ENCODE measurements at places on chromosomes 7 and 10. TPM values are rescaled to one million over a fixed set of nuclear protein-coding genes. Genes with fewer than 3 reads are reported as not detected.

DNA sequence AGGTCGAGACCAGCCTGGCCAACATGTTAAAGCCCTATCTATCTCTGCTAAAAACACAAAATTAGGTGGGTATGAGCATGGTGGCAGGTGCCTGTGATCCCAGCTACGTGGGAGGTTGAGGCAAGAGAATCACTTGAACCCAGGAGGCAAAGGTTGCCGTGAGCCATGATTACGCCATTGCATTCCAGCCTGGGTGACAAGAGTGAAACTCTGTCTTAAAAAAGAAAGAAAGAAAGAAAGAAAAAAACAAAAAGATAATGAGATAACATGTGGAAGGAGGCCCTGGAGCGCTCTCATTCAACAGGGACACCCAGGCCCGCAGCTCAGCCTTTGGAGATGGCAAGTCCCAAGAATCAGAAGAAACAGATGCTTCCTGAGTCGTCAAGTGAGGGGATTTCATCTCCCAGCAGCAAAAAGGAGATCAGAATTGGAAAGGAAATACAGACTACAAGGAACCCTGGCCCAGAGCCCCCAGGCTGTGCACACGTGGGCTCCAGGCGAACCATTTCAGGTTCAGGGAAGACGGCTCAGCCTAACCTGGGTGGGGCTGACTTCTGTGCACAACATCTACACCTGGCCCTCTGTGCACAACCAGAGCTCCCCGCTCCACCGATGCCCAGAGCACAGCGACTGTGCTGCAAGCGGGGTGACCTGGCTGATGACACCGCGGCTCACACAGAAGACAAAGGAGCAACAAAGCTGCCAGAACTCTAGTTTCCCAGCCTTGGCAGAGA is 33.3 kb downstream of the GNA12 start:
- no peaks in the 10 kb centered on the region for H3K36me3 ChIP-seq
- no peak overlapping the region for H3K4me3 ChIP-seq

DNA sequence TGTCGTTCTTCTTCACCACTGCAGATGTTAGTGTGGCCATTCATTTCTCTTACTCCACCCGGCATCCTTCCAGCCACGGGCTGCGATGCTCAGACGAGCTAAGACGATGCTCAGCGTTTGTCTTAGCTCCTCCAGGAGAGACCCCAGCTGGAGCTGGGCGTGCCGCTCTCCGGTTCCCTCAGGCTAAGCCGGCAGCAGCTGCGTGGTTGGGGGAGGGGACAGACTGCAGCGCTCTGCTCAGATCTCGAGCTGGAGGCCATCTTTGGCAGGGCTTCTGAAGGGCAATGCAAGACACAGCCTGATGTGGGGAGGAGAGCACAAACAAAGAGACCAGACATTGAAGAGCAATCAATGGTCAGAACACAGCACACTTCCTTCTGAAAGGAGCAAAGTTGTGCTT is 4.8 kb downstream of the INA start:
- no peak for DNase-seq
- no peak overlapping the region for H3K27ac ChIP-seq
- H3K4me3 ChIP-seq, result no peak overlapping the region
- H3K27me3 ChIP-seq, result peaks cover under 1% of the 10 kb centered on the region

TMEM130 gene
- total RNA-seq, result not detected

GRCh38 chr10:22468570-22469320 is 123.4 kb downstream of the SPAG6 start:
- no peak overlapping the region for H3K27ac ChIP-seq
- H3K36me3 ChIP-seq, result no peaks in the 10 kb centered on the region
- no peaks in the 10 kb centered on the region for H3K4me1 ChIP-seq
- H3K4me3 ChIP-seq, result no peak overlapping the region

- no peaks in the 10 kb centered on the region for H3K27me3 ChIP-seq
- no peak overlapping the region for H3K27ac ChIP-seq
- H3K4me1 ChIP-seq, result peaks cover 39% of the 10 kb centered on the region
- no peak for DNase-seq
- no peak overlapping the region for H3K4me3 ChIP-seq
Measured at GRCh38 chr7:106621393-106622132, 39.4 kb downstream of the CCDC71L start.

GRCh38 chr7:135102372-135102771 is 45.5 kb upstream of the TMEM140 start:
- DNase-seq, result no peak
- H3K4me3 ChIP-seq, result no peak overlapping the region
- H3K27ac ChIP-seq, result no peak overlapping the region
- no peaks in the 10 kb centered on the region for H3K4me1 ChIP-seq

CTAGE4 gene
- total RNA-seq, result not detected

DNA sequence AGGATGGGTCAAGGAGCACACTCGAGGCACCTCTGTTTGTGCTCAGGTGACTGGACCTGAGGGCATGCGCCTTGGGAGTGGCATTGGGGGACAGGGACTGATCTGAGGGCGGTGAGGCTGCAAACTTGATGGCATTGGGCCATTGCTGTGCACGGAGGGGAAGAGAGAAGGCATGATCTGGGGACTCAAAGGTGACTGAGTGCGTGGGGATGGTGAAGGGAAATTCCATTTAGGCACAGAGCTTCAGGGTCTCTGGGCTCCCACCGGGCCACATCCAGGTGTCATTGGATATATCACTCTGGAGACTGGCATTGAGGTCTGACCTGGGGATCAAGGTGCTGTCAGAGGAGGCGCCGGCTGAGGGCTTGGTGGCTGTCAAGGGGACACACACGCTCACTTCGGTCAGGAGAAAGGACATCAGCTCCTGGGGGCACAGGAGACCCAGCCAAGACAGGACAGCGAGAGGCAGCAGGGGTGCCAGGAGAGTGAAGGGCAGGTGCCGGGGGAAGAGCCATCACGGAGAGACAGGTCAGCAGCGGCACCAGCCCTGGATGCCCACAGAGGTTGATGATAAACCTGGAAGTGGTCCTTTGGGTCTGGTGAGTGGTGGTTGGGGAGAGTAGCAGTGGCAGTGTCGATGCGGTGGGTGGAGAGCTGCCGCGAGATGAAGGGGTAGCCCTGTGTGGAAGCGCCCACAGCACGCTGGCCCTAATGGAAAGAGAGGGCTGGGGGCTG is 5.5 kb downstream of the ADCK2 start:
- DNase-seq, result no peak
- H3K4me1 ChIP-seq, result peaks cover 13% of the 10 kb centered on the region
- H3K27ac ChIP-seq, result no peak overlapping the region
- no peak overlapping the region for H3K4me3 ChIP-seq
- H3K36me3 ChIP-seq, result peaks cover 6% of the 10 kb centered on the region

DNA sequence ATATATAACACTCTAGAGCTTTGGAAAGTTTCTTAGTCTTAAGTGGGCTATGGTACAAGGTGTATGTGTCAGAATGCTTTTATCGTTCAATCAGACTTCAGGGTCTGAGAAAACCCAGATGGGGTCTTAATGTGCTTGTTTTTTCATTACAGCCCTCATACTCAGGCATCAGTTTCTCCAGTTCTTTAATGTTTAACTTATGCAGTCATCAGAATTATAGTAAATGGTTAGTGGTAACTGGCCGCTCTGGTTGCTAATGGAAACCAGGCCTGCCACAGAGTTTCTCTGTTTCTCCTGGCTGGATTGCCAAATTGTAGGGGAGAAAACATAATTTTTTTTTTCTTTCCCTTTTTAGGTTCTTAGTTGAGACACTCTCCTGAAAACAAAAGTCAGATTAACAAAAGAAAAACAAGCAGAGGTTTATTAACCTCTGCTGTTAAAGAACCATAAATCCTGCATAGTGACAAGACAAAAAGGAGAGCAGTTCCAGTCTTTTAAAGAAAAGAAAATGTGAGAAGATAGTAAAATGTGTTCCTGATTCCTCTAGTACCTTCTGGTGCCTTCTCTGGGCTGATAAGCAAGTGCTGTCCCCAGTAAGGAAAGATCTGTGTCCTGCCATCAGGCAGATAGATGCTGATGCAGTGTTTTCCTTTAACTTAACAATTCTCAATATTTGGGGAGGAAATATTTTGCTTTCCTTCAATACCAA is 21.5 kb upstream of the GHITM start:
- no peaks in the 10 kb centered on the region for H3K36me3 ChIP-seq
- peaks cover 6% of the 10 kb centered on the region for H3K27me3 ChIP-seq
- H3K27ac ChIP-seq, result no peak overlapping the region
- H3K4me3 ChIP-seq, result no peak overlapping the region
- no peaks in the 10 kb centered on the region for H3K4me1 ChIP-seq
- no peak for DNase-seq

CCM2 gene
- 35.2 TPM for total RNA-seq

DNA sequence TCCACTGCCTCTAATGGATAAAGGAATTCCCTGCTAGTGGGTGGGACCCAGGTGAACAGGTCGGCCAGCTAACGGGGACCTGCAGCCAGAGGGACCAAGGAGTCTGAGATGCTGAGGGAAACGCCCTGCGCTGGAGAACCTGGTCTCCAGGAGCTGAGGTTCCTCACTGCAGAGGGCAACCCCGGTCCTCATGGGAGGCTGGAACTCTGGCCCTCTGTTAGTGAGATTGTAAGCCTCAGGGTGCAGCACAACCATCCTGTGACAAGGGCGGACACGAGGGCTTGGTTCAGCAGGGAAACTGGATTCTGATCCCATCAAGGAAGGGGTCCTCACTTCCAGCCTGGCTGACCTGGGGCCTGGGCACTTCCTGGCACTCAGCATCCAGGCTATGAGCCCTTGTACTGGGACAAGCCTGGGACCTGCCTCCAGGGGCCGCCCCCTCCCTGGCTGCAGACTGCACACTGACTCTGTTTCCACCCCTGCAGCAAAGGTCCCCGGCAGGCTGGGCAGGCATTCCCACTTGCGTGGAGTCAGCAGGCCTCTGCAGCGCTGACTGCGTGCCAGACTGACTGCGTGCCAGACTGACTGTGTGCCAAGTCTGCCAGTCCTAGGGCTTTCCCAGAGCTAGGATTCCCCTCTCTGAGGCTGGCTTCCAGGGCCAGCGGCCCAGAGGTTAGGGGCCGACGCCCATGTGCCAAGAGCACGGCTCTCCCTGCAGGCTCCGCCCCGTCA is 143.2 kb downstream of the MAPK8 start:
- peaks cover 90% of the 10 kb centered on the region for H3K36me3 ChIP-seq
- peaks cover 6% of the 10 kb centered on the region for H3K4me1 ChIP-seq
- no peak overlapping the region for H3K27ac ChIP-seq
- DNase-seq, result no peak
- no peaks in the 10 kb centered on the region for H3K27me3 ChIP-seq

DNA sequence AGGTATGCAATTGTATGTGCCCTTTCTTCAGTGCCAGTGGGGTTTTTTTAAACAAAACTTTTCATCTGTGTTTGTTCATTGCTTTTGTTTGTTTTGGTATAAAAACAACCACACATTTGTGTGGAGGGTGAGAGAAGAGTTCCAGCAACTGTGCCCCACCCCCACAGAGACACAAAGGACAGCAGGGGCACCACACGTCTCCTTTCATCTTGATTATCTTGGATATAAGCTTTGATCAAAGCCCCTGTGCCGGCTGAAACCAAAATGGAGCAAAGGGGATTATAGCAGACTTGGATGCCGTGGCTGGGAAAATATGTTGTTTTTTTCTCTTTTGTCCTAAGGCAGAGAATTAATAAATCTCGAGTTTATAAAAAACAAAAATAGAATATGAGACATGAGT is 111.8 kb upstream of the RSU1 start:
- DNase-seq, result no peak
- H3K36me3 ChIP-seq, result no peaks in the 10 kb centered on the region
- H3K27me3 ChIP-seq, result no peaks in the 10 kb centered on the region
- no peak overlapping the region for H3K27ac ChIP-seq

GRCh38 chr7:138208864-138209263 is 132.6 kb downstream of the AKR1D1 start:
- H3K4me1 ChIP-seq, result no peaks in the 10 kb centered on the region
- no peak overlapping the region for H3K27ac ChIP-seq
- no peak overlapping the region for H3K4me3 ChIP-seq
- no peak for DNase-seq

- H3K27ac ChIP-seq, result no peak overlapping the region
- H3K4me1 ChIP-seq, result no peaks in the 10 kb centered on the region
- no peak for DNase-seq
Measured at GRCh38 chr10:604716-605631, 84.5 kb downstream of the DIP2C start.

VPS50 gene
- total RNA-seq, result 21.7 TPM

SFXN2 gene
- 20.6 TPM for total RNA-seq

GRCh38 chr10:25744574-25744973 is 189.5 kb upstream of the MYO3A start:
- H3K4me1 ChIP-seq, result no peaks in the 10 kb centered on the region
- no peaks in the 10 kb centered on the region for H3K36me3 ChIP-seq
- H3K27me3 ChIP-seq, result no peaks in the 10 kb centered on the region
- H3K4me3 ChIP-seq, result no peak overlapping the region

DNA sequence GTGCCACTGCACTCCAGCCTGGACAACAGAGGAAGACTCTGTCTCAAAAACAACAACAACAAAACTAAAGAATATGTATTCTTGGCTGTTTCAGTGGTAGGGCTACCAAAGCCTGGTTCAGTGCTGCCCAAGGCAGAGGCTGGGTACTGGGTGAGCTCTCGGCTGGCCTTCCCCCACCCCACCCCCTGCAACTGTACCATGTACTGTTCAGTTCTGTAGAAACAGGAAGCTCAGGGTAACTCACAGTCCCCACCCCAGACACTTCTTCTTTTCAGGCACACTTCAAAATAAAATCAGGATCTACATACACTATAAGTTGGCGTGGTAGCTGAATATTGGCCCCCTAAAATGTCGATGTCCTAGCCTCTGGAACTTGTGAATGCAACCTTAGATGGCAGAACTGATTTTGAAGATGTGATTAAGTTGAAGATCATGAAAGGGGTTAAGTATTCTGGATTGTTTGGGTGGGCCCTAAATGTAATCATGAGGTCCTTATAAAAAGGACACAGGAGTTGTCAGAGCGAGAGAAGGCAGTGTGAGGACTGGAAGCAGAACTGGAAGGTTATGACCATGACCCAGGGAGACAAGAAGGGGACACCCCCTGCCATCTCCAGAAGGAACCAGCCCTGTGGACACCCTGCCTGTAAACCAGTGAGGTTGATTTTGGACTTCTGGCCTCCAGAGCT is 31.2 kb downstream of the TBXAS1 start:
- H3K4me3 ChIP-seq, result no peak overlapping the region
- no peak overlapping the region for H3K27ac ChIP-seq
- no peak for DNase-seq
- H3K4me1 ChIP-seq, result peaks cover 10% of the 10 kb centered on the region

- DNase-seq, result no peak
- no peaks in the 10 kb centered on the region for H3K4me1 ChIP-seq
- peaks cover 10% of the 10 kb centered on the region for H3K27me3 ChIP-seq
- H3K27ac ChIP-seq, result no peak overlapping the region
Measured at GRCh38 chr7:95581467-95581866, 14.8 kb downstream of the PDK4 start.

GRCh38 chr10:71980181-71981014 is 16.2 kb downstream of the CHST3 start:
- H3K4me1 ChIP-seq, result peaks cover 15% of the 10 kb centered on the region
- H3K27ac ChIP-seq, result no peak overlapping the region
- no peaks in the 10 kb centered on the region for H3K36me3 ChIP-seq

NKX2-3 gene
- total RNA-seq, result not detected

SLC13A1 gene
- total RNA-seq, result 0.04 TPM

Measured in K562 (cell line).